PC-3 (cell line): ENCODE measurements at places on chromosomes 12 and 14. TPM values are rescaled to one million over a fixed set of nuclear protein-coding genes. Genes with fewer than 3 reads are reported as not detected.

Gene DNAI7
- not detected in 2 replicates for total RNA-seq

GRCh38 chr12:63882844-63883243 is 38.3 kb downstream of the SRGAP1 start:
- DNase-seq = no peak

- no peak for DNase-seq
Observed at GRCh38 chr12:120841525-120841924, 62.6 kb downstream of the SPPL3 start.

- DNase-seq = no peak
Observed at GRCh38 chr14:31402764-31403439, 17.4 kb downstream of the HEATR5A start.

DNA sequence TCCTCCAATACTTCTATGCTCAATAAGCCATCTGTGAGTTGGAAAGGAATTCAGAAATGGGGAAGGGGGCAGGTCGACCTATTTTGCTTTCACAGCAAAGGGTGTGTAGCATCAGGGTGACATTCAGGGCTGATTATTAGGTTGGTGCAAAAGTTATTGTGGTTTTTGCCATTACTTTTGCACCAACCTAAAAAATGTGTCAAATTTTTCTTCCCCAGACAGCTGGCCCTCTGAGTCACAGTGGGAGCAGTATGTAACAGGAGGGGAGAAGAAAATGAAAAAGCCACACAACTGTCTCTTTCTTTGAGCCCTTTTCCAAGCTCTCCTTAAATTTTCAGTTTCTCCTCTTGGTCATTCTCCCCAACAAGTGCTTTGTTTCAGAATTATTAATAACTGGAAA is 47.1 kb upstream of the GZMB start:
- no peak for DNase-seq

GRCh38 chr12:62533755-62534107 is 67.1 kb downstream of the MON2 start:
- no peak for DNase-seq

DNA sequence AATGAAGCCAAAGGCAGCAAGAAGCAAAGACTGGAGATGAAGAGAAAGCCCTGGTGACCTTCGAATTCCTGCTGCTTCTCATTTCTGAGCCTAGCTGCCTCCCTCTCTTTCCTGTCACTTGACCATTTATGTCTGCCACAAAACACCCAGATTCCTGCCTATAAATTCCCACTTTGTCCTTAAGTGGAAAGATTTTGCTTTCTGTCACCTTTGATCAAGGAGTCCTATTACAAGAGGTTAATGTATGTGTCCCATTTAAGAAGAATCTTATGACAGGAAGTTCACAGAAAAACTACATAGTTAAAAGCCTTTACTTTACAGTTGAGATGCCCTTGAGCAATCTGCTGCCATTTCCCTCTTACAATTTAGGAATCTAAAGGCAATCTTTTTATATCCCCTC is 155.7 kb downstream of the GALC start:
- no peak for DNase-seq
